ENCODE measurements at places on chromosomes 7 and 10. TPM values are rescaled to one million over a fixed set of nuclear protein-coding genes. Genes with fewer than 3 reads are reported as not detected.

The CPA2 gene
- total RNA-seq = not detected

GRCh38 chr7:584122-584465 lies 64.4 kb upstream of the PDGFA start:
- DNase-seq = no peak

DNA sequence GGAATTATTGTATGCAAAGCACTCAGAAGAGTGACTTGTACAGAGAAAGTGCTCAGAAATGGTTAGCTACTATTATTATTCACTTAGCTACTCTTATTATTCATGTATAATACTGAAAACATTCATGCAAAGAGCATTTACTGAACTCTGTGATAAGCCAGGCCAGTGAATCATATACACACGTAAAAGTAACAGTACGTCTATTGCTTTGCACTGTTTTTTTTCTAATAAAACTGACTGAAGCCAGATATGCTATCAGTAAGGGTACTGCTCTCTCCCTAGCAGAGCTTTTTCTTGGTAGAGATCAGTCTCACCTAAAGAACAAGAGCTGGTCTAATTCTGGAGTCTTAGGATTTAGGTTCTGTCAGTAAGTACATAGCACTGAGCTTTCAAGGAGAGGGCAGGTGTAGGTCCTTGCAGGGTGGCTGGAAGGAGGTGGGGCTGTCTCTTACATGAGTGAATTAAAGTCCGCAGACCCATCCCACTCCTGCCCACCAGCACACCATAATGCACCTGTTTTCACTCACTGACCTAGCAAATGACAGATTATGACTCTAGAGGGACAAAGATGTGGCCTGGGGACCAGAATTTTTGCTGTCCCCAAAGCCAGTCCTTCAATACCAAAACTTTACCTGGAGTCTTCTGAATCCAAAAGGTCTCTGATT lies 145.9 kb downstream of the ARID5B start:
- DNase-seq = no peak

The RAPGEF5 gene
- 4.0 TPM for total RNA-seq

The CFAP43 gene
- total RNA-seq = 4.7 TPM

DNA sequence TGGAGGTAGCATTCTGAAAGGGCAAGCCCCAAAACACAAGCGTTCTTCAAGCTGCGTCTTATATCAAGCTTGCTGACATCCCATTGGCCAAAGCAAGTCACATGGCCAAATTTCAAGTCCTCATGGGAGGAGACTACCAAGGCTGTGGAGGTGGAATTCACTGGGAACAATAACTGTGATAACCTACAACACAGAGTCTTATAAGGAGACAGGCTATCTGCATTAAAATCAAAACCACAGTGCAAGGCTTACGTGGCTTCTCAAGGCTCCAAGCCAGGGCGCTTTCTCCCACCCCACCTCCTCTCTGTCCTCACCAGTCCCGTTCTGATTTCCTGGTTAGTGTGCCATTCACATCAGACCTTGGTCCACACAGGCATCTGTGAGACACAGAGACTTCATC lies 39.4 kb downstream of the ADRB1 start:
- DNase-seq = no peak

The DNAJB6 gene
- 200 TPM for total RNA-seq

GRCh38 chr7:48755061-48755555 lies 169.2 kb upstream of the CDC14C start:
- DNase-seq = no peak

Measured in renal cortical epithelial cell (primary cell).